ENCODE measurements at places on chromosomes 13 and 19. TPM values are rescaled to one million over a fixed set of nuclear protein-coding genes. Genes with fewer than 3 reads are reported as not detected.

The TMEM238 gene
- total RNA-seq, result 2.9 TPM

The ANGPTL8 gene
- total RNA-seq, result not detected

The FRY gene
- 25.1 TPM for total RNA-seq

The JSRP1 gene
- total RNA-seq, result not detected

The VSTM2B gene
- not detected for total RNA-seq

Measured in natural killer cell (primary cell).